ENCODE measurements at places on chromosomes 1 and 21. TPM values are rescaled to one million over a fixed set of nuclear protein-coding genes. Genes with fewer than 3 reads are reported as not detected.

Gene CSF3R
- total RNA-seq, result not detected

Gene DIO1
- not detected for total RNA-seq

Gene DNALI1
- total RNA-seq, result 3.9 TPM

Gene FAM163A
- total RNA-seq, result not detected

Gene LCK
- total RNA-seq, result not detected

Gene RASAL2
- total RNA-seq, result 27.2 TPM

Gene HFM1
- 0.20 TPM for total RNA-seq

Gene CGN
- not detected for total RNA-seq

Gene ARV1
- 9.7 TPM for total RNA-seq

Gene PDZK1IP1
- total RNA-seq, result 0.26 TPM

All from smooth muscle cell of the pulmonary artery (primary cell).